SJSA1 (cell line): ENCODE measurements at places on chromosomes 13 and 19. TPM values are rescaled to one million over a fixed set of nuclear protein-coding genes. Genes with fewer than 3 reads are reported as not detected.

DNA sequence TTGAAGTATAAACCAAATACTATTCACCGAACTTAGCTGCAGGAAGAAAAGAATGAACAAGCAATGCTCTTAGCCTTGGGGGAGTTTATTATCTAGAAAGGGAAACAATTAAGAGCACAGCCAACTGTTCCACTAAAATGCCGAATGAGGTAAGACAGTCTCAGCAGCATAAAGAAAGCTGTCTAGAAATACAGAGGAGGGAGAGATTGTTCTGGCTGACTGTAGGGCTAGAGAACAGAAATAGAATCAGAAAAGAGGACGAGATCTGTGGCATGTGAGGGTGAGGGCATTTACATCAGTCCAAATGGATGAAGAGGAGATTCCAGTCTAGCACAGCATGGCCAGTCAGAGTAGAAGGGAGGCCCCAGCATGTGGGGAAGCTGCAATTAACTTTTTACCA, 56.8 kb upstream of the TNFRSF19 start:
- H3K4me3 ChIP-seq, result no peak overlapping the region
- peaks cover 13% of the 10 kb centered on the region for H3K4me1 ChIP-seq
- H3K36me3 ChIP-seq, result no peaks in the 10 kb centered on the region
- no peaks in the 10 kb centered on the region for H3K27me3 ChIP-seq

GRCh38 chr19:6023085-6023682, 45.2 kb upstream of the RANBP3 start:
- H3K36me3 ChIP-seq, result no peaks in the 10 kb centered on the region
- H3K27ac ChIP-seq, result no peak overlapping the region; the same call in 1 of the 2 replicates
- no peak for DNase-seq

DNA sequence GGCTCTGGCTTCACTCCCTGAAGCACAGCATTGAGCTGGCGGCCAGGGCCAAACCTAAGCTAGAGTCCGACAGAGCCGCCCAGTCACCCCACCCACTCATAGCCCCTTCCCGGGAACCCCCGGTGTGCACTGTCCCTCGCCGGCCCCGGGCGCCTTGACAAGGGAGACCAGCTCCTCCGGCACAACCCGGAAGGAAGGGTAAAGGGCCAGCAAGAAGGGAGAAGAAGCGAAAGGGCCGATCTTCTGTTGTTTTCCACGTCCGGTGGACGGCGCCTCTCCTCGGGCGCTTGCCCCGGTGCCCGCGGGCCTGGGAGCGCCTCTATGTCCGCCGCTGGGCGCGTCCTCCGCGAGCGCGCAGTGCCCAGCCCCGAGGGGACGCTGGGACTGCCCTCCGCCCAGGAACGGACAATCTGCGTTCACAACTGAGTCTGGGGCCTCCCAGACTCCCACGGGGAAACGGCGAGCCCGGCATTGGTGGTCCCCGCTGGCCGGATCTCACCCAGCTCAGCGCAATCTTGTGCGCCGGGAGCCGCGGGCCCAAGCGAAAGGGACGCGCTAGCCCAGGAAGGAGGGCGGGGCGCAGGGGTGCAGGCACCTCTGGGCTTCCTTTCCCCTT, 172.5 kb upstream of the MIR17HG start:
- H3K27me3 ChIP-seq, result no peaks in the 10 kb centered on the region
- H3K4me1 ChIP-seq, result no peaks in the 10 kb centered on the region
- no peak overlapping the region for H3K4me3 ChIP-seq

DNA sequence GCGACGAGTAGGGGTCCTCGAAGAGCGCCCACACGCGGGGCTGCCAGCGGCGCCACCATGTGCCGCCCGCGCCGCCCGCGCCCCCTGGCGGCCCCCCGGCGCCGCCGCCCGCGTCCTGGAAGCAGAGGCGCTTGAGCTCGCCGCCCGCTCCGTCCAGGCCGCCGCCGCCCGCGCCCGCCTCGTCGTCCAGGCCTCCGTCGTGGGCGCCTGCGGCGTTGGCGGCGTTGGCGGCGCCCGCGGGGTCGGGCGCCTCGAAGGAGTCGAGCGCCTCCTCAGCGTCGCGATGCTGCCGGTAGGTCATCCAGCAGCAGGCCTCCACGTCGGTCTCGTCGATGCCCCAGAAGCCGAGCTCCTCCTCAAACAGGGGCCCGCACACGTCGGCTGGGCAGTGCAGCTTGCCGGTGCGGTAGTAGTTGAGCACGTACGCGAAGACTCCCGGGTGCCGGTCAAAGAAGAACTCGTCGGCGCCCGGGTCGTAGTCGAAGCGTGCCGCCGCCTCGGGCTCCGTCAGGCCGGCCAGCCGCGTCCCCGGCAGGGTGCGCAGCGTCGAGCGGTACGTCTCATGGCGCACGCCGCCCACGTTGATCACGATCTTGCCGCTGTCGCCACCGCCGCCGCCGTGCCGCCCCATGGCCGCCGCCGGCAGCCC, 829 bp downstream of the KCNC3 start:
- no peaks in the 10 kb centered on the region for H3K36me3 ChIP-seq
- H3K27ac ChIP-seq, result no peak overlapping the region
- 0 out of 2 replicates have a peak, but pooled peaks cover 3% of the 10 kb centered on the region for H3K4me1 ChIP-seq
- peaks cover 60% of the 10 kb centered on the region for H3K27me3 ChIP-seq
- H3K4me3 ChIP-seq, result no peak overlapping the region

DNA sequence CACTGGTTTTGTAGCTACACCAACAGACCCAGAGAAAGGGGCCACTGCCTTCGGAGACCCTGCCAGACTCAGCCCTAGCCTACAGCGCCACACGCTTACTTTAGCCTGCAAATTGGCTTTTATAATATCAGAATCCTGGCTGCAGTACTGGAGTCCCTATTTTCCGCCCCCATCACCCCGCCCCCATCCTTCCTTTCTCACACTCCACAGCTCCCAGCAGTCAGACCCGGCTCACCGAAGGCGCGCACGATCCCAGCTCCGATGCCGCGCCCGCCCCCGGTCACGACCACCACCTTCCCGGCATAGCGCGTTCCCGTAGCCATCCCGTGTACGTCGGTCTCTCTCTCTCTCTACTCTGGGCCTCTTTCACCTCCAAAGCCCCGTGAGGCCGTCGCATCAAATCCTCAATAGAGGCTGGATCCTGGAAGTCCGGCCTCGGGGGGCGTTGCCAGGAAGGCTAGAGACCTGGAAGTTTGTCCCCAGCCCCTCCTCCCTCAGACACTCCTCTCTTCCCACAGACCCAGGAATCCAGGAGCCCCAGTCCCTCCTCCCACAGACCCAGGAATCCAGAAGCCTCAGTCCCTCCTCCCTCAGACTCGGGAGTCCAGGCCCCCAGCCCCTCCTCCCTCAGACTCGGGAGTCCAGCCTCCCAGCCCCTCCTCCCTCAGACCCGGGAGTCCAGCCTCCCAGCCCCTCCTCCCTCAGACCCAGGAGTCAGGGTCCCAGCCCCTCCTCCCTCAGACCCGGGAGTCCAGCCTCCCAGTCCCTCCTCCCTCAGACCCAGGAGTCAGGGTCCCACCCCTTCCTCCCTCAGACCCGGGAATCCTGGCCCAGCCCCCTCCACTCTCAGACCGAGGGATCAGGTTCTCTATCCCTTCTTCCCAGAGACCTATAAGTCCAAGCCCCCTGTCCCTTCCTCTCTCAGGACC, at the start of gene HSD17B14:
HSD17B14 (minus strand) TSS at position 403 of the 929 bp plus-strand sequence; CDS start at position 323, 80 bp downstream.
- H3K4me1 ChIP-seq, result no peaks in the 10 kb centered on the region
- H3K27ac ChIP-seq, result no peak within 1 kb of the TSS
- H3K36me3 ChIP-seq, result no peaks in the 10 kb centered on the region
- no peak within 1 kb of the TSS for H3K4me3 ChIP-seq
- H3K27me3 ChIP-seq, result no peaks in the 10 kb centered on the region

DNA sequence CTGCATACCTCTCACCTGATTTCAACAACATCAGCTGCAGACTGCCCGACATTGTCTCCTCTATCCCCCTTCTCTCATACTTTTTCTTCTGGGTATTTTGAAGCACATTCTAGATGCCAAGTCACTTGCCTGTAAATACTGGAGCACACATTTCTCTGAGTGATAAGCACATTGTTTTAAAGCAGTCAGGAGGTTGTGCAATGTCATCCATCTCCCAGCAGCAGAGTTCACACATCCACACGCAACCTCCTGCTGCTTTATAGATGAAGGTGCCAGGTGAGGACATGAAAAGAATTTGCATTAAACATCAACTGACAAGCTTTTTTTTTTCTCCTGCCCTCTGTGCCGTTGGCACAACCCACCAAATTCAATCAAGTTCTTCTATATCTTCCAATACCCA, 5.5 kb downstream of the UPK1A start:
- H3K27ac ChIP-seq, result no peak overlapping the region
- no peak overlapping the region for H3K4me3 ChIP-seq
- peaks cover 8% of the 10 kb centered on the region for H3K27me3 ChIP-seq
- H3K4me1 ChIP-seq, result peaks cover 6% of the 10 kb centered on the region; the same call in 1 of the 2 replicates

GRCh38 chr19:34482380-34483250, 1.1 kb downstream of the WTIP start:
- peak overlapping the region; percentile 40; the same call in 1 of the 2 replicates for H3K27ac ChIP-seq
- peaks cover 20% of the 10 kb centered on the region for H3K36me3 ChIP-seq
- DNase-seq, result no peak
- H3K4me1 ChIP-seq, result peaks cover 21% of the 10 kb centered on the region
- H3K4me3 ChIP-seq, result peak overlapping the region; percentile 99
- no peaks in the 10 kb centered on the region for H3K27me3 ChIP-seq

GRCh38 chr13:101401196-101401595, 15.1 kb downstream of the NALCN start:
- H3K27me3 ChIP-seq, result no peaks in the 10 kb centered on the region
- no peak overlapping the region for H3K27ac ChIP-seq
- peaks cover 9% of the 10 kb centered on the region; the same call in 1 of the 2 replicates for H3K4me1 ChIP-seq
- DNase-seq, result no peak

DNA sequence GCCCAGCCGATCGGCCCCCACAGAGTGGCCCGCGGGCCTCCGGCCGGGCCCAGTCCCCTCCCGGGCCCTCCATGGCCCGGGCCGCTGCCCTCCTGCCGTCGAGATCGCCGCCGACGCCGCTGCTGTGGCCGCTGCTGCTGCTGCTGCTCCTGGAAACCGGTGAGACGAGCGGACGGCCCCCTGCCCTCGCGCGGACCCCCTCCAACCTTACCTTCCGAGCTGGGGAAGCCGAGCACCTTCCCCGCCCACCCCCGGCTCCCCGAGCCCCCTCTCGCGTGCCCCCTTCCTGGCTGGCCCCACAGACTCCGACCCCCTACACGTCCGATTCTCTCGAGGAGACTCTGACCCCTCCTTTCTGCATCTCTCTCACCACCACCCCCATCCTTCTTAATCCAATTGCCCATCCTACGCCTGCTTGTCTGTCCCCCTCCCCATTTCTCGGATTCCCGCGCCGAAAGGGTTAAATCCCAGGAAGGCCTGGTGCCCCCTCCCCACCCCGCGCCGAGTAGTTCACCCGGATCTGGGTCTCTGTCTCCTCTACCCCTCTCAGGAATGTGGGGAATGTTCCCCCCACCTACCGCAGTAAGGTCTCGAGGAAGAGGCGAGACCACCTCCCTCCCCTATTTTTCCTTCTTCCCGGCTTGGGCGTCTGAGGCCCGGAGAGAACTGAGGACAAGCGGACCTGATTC, 502 bp downstream of the NECTIN2 start:
- H3K4me1 ChIP-seq, result peaks cover 47% of the 10 kb centered on the region
- H3K27me3 ChIP-seq, result no peaks in the 10 kb centered on the region
- DNase-seq, result peak; percentile 71
- H3K4me3 ChIP-seq, result peak overlapping the region; percentile 99
- H3K36me3 ChIP-seq, result peaks cover 51% of the 10 kb centered on the region

GRCh38 chr13:27203186-27203585, 31.6 kb upstream of the USP12 start:
- H3K4me1 ChIP-seq, result peaks cover 6% of the 10 kb centered on the region; the same call in 1 of the 2 replicates
- H3K36me3 ChIP-seq, result no peaks in the 10 kb centered on the region
- no peak overlapping the region for H3K4me3 ChIP-seq
- no peak overlapping the region for H3K27ac ChIP-seq
- DNase-seq, result no peak
- H3K27me3 ChIP-seq, result no peaks in the 10 kb centered on the region

- H3K4me1 ChIP-seq, result no peaks in the 10 kb centered on the region
- no peaks in the 10 kb centered on the region for H3K27me3 ChIP-seq
- H3K36me3 ChIP-seq, result no peaks in the 10 kb centered on the region
- DNase-seq, result no peak
- H3K4me3 ChIP-seq, result no peak overlapping the region
- H3K27ac ChIP-seq, result no peak overlapping the region
Measured at GRCh38 chr19:23771761-23772674, 13.3 kb upstream of the ZNF681 start.

DNA sequence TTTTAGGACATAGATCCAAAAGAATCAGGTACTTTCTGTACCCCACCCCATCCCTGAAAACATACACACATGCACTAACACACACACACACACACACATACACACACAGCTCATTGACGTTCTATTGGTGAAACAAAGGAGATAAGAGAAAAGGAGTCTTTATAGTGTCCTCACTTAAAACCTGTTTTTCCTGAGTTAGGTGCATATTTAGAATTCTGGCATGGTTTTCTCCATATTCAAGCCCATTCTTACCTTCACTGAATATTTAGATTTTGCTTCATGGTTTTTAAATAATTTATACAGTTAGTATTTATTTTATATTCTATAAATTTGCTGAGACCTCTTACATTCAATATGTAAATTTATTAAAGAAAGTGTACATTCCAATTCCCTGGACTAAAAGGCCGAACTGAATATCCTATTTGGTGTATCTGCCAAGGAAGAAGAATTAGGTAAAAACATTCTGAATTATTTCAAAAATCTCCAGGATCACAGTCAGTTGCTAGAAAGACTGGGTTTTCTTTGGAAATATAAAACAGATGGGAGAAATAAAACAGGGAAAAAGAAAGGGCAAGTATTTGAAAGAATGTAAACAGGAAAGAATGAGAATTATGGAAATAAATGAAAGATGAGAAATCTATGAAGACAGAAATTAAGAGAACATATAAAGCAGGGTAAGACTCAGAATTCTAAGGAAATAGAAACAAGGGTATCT, 556.2 kb downstream of the KCTD12 start:
- H3K27ac ChIP-seq, result no peak overlapping the region
- no peak overlapping the region for H3K4me3 ChIP-seq
- no peaks in the 10 kb centered on the region for H3K27me3 ChIP-seq
- no peak for DNase-seq
- H3K36me3 ChIP-seq, result no peaks in the 10 kb centered on the region

GRCh38 chr13:76667551-76667950, 218.7 kb downstream of the KCTD12 start:
- H3K27me3 ChIP-seq, result no peaks in the 10 kb centered on the region
- DNase-seq, result peak; percentile 19
- no peak overlapping the region for H3K4me3 ChIP-seq
- no peaks in the 10 kb centered on the region for H3K4me1 ChIP-seq
- no peaks in the 10 kb centered on the region for H3K36me3 ChIP-seq

DNA sequence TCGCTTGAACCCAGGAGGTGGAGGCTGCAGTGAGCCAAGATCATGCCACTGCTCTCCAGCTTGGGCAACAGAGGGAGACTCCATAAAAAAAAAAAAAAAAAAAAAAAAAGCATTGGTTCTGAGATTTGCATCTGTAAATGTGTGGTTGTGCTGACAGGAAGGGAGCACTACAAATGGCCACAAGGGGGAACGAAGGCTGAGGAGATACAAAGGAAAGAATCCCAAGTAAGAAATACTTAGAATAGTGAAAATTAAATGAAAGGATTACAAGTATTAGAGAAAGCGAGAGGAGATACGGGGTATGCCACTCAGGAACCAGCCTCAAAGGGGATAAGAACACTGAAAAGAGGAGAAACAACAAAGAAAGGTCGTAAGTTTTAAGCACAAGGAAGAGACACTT, 284.9 kb downstream of the KLF12 start:
- no peaks in the 10 kb centered on the region for H3K36me3 ChIP-seq
- H3K27me3 ChIP-seq, result no peaks in the 10 kb centered on the region
- no peaks in the 10 kb centered on the region for H3K4me1 ChIP-seq
- no peak overlapping the region for H3K27ac ChIP-seq
- H3K4me3 ChIP-seq, result no peak overlapping the region

TNFRSF19 gene
- total RNA-seq, result 0.03 TPM in 1 of 2 replicates, not detected in the other

SLC25A41 gene
- not detected in 2 replicates for total RNA-seq

URAD gene
- not detected in 2 replicates for total RNA-seq

HIF3A gene
- not detected in 2 replicates for total RNA-seq

ZNF304 gene
- 11.1 and 11.4 TPM in 2 replicates for total RNA-seq

SOX21 gene
- total RNA-seq, result not detected in 2 replicates
